HT-29 (cell line): ENCODE measurements at places on chromosomes 6 and 20. TPM values are rescaled to one million over a fixed set of nuclear protein-coding genes. Genes with fewer than 3 reads are reported as not detected.

DNA sequence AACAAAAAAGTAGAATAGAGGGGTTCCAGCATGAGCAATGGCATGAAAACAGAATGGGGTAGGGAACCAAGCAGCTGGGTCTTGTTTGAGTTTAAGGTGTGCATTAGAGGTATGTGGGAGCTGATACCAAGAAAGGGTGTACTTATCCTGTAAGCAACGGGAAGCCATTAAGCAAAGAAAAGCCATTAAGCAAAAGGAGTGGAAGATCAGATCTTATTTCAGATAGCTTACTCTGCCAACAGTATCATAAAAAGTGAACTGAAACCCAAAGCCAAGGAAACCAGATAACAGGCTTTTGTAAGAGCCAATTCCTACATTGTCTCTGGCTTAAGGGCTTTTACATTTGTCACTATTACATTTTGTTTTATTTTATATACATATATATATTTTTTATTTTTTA lies 21.3 kb upstream of the BEND6 start:
- no peak for DNase-seq

DNA sequence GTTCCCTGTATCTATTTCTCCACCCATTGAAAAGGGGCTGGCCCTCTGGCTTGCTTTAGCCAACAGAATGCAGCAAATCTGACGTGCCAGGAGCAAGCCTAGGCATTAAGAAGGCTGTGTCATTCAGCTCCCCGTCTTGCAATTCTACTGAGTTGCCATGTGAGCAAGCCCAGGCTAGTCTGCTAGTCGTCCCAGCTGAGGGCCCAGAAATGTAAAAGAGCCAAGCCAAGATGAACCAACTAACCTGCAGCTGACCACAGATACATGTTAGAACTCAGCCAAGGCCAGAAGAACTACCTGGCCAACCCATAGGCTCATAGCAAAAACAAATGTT lies 30.1 kb downstream of the PREP start:
- DNase-seq, result peak; percentile 5

The CGA gene
- total RNA-seq, result not detected in 2 replicates

The C6orf58 gene
- total RNA-seq, result not detected in 2 replicates

The PCIF1 gene
- 25.5 and 31.7 TPM in 2 replicates for total RNA-seq
